ENCODE measurements at places on chromosomes 11 and 22. TPM values are rescaled to one million over a fixed set of nuclear protein-coding genes. Genes with fewer than 3 reads are reported as not detected.
A peak's percentile ranks its signal among the peaks of the same experiment; 100 is the strongest.

GRCh38 chr11:69462106-69462951 lies 19.1 kb upstream of the LINC01488 start:
- no peak for DNase-seq

GRCh38 chr11:76291576-76292526 lies 85.5 kb upstream of the WNT11 start:
- DNase-seq, result no peak

The NLRP10 gene
- not detected for total RNA-seq

The EFCAB6 gene
- total RNA-seq, result 0.58 TPM

DNA sequence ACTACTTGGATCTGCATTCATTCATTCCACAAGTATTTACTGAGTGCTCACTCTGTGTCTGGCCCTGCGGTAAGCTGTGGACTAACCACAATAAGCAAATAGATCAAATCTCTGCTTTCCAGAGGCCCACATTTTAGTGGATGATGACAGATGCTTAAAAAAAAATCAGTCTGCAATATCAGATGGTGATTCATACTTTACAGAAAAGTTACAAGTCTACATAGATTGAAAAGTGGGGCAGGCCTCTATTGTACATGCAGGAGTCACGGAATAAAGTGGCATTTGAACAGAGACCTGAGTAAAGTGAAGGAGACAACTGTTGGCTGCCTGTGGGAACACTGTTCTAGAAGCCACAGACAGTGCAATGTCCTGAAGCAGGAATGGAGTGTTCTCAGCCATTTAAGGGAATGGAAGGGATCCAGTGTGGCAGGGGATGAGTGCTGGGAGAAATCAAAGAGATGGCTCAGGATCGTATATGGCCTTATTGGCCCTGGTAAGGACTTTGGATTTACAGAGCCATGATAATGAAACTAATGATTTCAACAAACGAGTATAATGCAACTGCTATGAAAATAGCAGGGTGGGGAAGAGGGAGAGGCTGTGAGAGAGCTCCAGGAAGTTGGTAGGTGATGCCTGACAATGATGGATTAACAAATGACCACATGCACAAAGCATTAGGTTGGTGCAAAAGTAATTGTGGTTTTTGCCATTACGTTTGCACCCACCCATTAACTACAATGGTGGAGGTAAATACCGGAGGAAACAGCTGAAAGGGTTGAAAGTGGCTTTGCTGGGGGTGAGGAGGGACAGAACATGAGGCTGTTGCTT lies 31.1 kb downstream of the TMEM45B start:
- DNase-seq, result no peak

DNA sequence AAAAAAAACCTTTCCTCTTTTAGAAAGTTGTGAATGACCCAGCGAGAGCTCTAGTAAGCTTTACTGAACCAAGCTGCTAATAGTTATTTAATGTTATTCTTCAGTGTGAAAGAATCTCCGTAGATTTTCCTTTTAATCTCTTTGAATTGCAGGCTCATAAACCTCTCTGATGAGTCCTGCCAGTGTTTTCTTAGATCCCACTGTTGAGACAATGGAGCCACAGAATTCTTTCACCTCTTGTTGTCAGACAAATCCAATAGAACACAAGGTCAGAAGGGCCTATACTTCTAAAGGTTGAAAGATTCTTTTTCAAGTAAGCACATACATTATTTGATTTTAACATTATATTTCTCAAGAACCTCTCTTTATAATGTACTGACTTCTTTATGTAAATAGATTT lies 52.2 kb downstream of the DNAJC24 start:
- no peak for DNase-seq

- no peak for DNase-seq
These were observed 23.8 kb upstream of the IGSF22 start for GRCh38 chr11:18749681-18750319.

GRCh38 chr11:81174646-81175330 lies 1558.9 kb downstream of the FAM181B start:
- DNase-seq, result no peak

The ELMOD1 gene
- 0.22 TPM for total RNA-seq

DNA sequence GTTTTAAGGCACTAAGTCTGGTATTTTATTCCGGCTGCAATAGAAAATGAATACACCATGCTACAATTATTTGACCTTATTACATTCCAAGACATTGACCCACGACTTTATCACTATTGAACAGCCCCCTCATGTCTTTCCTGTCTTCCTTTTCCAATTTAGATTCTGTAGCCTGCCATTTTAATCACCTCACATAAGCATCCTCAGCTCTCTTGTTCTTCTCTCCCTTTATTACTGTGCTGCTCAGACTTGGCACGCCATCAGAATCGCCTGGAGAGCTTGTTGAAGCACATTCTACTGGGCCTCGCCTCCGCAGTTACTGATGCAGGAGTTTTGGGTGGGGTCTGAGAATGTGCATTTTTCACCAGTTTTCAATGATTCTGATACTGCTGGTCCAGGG lies 38.7 kb upstream of the SWAP70 start:
- no peak for DNase-seq

The CTSF gene
- total RNA-seq, result 5.6 TPM

- DNase-seq, result no peak
These were observed 775.0 kb upstream of the API5 start for GRCh38 chr11:42536611-42537360.

The CATSPERZ gene
- 0.43 TPM for total RNA-seq

DNA sequence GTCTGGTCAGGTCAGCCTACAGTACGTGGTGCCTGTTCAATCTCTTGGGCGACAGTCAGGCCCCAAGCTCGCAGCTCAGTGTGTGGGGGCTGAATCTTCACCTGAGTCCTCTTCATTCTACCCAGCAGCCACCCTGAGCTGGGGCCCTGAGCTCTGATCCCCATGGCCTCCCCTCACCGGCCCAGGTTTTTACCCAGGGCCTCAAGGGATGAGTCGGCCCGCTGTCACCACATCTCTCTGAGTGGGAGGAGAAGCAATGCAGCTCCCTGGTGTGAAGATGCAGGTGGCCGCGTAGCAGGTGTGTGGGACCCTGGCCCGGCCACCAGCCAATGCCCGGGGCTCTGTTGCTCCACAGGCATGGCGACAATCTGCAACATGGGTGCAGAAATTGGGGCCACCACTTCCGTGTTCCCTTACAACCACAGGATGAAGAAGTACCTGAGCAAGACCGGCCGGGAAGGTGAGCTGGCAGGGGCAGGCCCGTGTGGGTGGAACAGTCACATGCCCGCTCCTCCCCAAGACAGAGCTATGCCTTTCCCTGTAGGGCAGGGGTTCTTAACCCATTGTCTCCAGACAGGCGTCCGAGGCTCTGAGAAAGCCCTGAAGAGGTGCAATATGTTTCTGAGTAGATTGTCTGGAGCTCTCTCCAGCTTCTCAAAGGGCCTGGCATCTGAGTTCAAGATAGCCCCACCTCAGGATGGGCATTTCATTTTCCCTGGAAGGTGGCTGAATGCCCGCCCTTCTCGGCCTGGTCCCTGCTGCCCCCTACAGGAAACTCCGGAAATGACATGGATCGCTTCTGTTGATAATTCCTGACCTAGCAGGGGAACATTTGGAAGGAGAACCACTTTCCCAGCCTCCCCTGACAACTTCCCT lies 26.9 kb downstream of the POLR3H start:
- peak; percentile 75 for DNase-seq

GRCh38 chr11:77515483-77515882 lies 41.6 kb upstream of the PAK1 start:
- peak; percentile 34 for DNase-seq

- DNase-seq, result no peak
These were observed 312.2 kb upstream of the B3GAT1 start for GRCh38 chr11:134724106-134724778.

GRCh38 chr11:126747315-126747714 lies 253.3 kb downstream of the KIRREL3 start:
- no peak for DNase-seq
